ENCODE measurements at places on chromosomes 7 and 10.

DNA sequence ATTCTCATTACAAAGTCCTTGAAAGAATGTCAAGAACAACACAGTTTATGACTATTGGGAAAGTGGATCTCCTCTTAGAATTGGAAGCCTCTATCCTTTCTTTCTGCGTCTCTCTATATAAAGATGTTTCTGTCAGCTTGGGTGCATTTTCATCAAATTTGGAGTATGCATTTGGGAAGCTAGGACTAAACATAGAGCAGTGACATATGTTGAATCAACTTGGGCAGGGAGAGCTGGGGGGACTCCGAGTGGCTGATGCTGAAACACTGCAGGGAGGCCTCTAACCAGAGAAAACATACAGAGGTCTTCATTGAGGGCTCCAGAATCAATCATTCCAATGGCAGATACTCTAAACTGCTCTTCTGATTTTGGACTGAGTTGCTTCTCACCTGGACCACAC lies 147.4 kb downstream of the PDE1C start:
- no peak for DNase-seq

DNA sequence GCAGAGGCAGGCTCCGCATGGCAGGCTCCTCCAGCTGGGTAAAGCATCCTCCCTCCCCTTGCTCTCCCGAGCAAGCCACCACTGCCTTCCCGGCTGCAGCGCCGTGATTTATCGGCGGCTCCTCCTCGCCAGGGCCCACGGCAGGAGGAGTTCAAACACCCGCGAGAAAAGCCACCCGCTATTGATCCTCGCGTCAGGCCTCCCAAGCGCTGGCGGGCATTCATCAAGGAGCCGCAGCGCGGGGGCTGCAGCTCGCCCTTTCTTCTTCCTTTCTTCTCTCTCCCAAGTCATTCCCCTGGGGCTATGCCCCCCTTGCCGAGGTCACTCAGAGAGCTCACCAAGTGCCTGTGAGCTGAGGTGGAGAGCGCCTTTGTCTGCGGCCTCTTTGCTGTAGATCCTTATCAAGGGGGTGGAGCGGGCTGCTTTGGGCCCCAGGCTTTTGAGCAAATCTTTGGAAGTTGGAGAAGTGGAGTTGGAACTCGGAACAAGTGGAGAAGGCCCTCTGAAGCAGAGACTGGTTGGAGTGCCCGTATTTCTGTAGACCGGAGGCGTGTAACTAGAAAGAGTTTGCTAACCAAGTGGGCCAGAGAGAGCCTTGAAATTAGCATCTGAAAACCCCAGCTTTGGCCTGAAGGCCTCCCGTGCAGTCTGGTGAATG lies 107.2 kb upstream of the PPIF start:
- no peak for DNase-seq

- DNase-seq, result no peak
Observed at GRCh38 chr7:87151002-87151728, 1.1 kb upstream of the DMTF1 start.

DNA sequence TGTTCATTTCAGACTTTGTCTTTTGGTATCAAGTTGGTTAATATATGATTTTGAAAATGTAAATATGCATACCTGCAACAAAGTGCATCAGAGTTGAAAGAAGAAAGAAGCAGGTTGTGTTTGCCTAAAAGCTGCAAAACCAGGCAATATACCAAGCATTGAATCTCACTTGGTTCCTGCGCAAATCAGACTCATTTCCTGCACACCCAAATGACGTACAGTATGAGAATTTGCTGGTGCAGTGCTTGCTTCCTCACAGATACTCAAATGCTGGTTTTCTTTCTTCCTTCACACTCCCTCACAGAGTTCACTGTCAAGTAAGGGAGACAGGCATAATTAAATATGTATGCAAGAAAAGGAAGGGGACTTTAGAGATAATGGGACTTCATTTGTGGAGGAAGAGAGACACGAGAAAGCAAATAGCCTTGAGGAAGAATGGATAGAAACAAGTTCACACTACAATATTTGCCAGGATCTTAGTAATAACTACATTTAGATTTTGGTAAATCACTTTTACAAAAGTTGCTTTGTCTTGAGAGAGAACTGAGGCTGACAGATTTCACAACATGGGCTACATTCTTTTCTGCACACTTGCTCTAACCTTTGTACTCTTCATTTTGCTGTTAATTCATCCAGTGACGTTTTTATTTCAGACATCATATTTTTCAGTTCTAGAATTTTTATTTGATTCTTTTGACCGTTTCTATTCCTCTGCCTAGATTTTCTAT lies 56.9 kb upstream of the AOAH start:
- no peak for DNase-seq

DNA sequence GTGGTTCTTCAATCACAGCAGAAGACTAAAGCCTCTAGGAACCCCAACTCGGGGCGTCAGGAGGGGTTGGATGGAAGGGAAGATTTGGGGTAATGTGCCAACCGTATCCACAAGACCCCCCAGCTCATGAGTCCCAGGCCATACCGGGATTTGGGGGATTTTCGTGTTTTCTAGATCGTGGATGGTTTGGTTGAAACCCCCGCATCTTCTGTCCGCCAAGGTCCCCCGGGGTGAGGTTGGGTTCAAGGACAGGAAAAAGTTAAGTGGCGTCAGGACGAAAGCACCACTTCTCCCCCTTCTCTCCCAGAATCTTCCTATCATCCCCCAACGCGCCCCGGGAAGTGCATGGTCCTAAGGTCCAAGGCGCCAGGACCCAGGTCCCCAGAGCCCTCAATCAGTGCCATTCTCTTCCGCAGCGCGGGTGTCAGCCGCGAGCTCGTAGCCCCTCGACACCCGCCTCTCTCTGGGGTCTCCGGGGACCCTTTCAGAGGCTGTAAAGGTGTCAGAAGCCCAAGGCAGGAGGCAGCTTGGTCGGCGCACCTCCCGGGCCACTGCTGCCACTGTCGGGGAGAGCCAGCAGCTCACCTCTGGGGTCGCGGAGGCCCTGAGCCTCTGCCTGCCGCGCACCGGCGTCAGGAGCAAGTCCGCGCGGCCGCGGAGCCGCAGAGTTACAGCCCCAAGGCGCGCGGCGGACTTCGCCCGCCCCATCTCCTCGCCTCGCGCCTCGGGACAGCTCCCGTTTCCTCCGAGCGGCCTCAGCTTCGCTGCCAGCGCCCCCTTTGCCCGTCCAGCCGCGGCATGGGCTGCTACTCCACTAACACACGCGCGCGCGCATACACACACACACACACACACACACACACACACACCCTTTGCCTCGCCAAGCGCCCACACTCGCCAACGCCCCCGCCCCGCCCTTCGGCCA lies 1.5 kb downstream of the MKX start:
- DNase-seq, result no peak

GRCh38 chr7:92753614-92754013 lies 82.8 kb downstream of the CDK6 start:
- DNase-seq, result no peak

Measured in esophagus squamous epithelium (tissue), 5 donors.